Activated naive CD8-positive, alpha-beta T cell treated with anti-CD3 and anti-CD28 coated beads for 36 hours (primary cell): ENCODE measurements at places on chromosomes 13 and 19. TPM values are rescaled to one million over a fixed set of nuclear protein-coding genes. Genes with fewer than 3 reads are reported as not detected.

- H3K27me3 ChIP-seq = peaks cover 51% of the 10 kb centered on the region
- DNase-seq = no peak
- H3K4me1 ChIP-seq = peaks cover 5% of the 10 kb centered on the region
- no peak overlapping the region for H3K27ac ChIP-seq
- H3K4me3 ChIP-seq = no peak overlapping the region
Observed at GRCh38 chr19:17351815-17352435, 14.6 kb downstream of the GTPBP3 start.

DNA sequence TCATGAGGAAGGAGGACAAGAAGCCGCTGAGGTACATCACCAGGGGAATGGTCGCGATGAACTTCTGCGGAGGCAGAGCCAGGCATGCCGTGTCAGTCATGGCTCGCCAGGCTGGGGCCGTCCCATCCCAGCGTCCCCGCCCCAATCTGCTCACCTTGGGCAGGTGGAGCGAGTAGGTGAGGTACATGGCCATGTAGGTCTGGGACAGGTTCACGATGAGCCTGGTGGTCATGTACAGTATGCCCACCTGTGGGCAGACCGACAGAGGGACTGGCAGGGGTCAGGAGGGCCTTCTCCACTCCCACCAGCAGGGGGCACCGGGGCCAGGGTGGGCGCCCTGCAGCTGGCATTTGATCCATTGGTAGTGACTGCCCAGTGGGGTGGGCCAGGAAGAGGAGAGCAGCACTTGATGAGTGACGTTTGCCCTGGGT lies 8.3 kb downstream of the TEKTIP1 start:
- peak; percentile 44 for DNase-seq
- peaks cover 12% of the 10 kb centered on the region for H3K4me1 ChIP-seq
- H3K4me3 ChIP-seq = no peak overlapping the region
- H3K36me3 ChIP-seq = peaks cover 12% of the 10 kb centered on the region
- no peak overlapping the region for H3K27ac ChIP-seq

- peak overlapping the region; percentile 96 for H3K4me3 ChIP-seq
- DNase-seq = peak; percentile 41
Observed at GRCh38 chr19:13841086-13841961, 35.6 kb upstream of the NANOS3 start.

- H3K27ac ChIP-seq = no peak overlapping the region
- H3K4me1 ChIP-seq = peaks cover 8% of the 10 kb centered on the region
- no peak for DNase-seq
- H3K4me3 ChIP-seq = no peak overlapping the region
Observed at GRCh38 chr13:75479102-75479740, 2.7 kb downstream of the TBC1D4 start.

Gene CCDC8
- total RNA-seq = 0.08 TPM

Gene NLRP11
- 0.19 TPM for total RNA-seq

DNA sequence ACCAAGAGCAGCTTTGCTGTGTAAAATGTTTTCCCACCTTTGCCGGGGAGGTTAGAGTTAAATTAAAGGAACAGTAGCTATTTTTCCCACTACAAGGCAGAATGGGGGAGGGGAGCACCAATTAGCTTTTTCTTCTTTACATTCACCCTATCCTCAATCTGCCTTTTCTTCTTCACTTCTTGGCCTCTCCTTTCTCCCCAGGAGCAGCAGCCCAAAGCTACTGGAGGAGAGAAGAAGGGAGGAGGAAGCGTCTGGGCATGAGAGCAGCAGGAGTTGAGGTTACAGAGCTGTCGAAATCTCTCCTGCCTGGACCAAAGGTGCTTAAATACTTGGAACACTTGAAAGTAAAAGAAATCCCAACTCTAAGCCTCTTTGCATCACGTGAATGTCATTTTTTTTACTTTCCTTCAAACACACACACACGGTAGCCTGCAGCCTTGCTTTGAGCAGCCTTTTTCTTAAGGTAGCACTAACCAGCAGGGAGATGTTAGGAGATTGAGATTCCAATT lies 39.0 kb upstream of the WASF3 start:
- peaks cover 5% of the 10 kb centered on the region for H3K27me3 ChIP-seq
- H3K4me1 ChIP-seq = no peaks in the 10 kb centered on the region
- no peak overlapping the region for H3K27ac ChIP-seq
- no peak for DNase-seq
- H3K36me3 ChIP-seq = no peaks in the 10 kb centered on the region
- no peak overlapping the region for H3K4me3 ChIP-seq

DNA sequence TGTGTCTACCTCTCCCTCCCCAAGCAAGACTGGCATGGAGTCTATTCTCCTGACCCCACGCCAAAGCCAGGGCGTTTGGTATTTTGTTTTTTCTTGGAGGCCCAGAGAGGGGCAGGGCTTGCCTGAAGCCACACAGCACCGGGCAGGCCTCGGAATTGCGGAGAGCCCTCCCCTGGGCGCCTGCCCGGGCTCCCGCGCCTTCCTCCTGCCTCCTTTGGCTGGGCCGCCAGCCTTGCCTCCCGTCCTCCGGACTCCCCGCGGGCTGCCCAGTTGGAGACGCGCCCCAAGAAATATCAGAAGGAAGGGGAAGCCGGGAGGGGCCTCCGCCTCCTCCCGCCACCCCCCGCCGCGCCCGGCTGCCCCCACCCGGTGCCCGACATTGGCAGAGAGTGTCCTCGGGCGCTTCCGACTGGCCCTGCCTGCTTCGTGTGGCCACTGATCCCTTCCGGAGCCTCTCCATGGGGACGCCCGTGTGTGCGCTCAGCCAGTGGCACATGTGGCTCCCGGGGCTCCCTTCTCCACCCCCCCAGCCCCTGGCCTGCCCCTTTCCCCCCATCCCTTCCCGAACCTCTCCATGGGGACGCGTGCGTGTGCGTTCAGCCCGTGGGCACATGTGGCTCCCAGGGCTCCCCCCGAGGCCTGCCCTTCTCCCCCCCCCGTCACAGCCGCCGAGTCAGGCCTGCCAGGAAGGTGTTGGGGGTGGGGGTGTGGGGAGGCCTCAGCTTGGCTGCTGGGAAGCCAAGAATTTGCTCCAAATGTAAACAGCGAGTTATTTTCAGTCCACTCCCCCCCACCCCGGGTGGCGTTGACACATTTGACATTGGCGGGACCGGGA lies 37.3 kb downstream of the NFIC start:
- H3K36me3 ChIP-seq = peaks cover 5% of the 10 kb centered on the region
- DNase-seq = no peak
- H3K4me3 ChIP-seq = no peak overlapping the region
- peaks cover 1% of the 10 kb centered on the region for H3K4me1 ChIP-seq

DNA sequence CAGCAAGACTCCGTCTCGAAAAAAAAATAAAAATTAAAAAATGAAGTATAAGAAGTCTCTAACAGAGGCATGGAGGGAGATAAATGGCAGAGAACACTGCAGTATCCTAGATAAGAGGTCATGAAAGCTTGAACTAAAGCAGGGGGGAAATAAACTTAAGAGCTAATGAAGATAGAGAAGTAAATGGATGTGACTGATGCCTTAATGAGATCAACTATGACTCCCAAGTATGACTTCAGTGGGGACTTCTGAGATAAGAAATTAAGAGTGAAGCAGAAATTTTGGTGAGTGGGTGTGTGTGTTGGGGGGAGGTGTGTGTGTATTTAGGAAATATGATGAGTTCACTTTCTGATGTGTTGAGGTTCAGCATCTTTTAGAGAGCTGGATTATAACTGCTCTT lies 55.1 kb downstream of the DIAPH3 start:
- no peak overlapping the region for H3K27ac ChIP-seq
- H3K27me3 ChIP-seq = no peaks in the 10 kb centered on the region
- no peaks in the 10 kb centered on the region for H3K4me1 ChIP-seq
- DNase-seq = no peak
- H3K36me3 ChIP-seq = peaks cover 25% of the 10 kb centered on the region

DNA sequence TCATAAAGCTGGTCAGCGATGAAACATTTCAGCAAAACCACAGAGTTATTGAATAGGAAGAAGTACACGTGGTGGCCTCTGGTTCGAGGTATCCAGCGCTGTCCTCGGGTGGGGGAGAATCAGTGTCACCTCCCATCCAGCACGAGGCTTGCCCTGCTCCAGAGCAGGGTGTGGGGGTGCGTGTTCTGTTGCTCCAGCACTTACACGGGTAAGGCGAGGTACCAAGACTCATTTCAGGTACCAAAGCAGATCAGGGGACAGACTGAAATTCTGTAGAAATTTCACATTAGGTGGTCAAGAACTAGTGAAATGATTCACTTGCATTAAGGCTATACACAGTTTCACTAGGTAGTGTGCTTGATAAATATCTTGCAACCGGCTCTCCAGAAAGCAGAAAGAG lies 164.2 kb upstream of the SOX1 start:
- H3K4me1 ChIP-seq = no peaks in the 10 kb centered on the region
- H3K4me3 ChIP-seq = no peak overlapping the region
- H3K27ac ChIP-seq = no peak overlapping the region
- DNase-seq = no peak

DNA sequence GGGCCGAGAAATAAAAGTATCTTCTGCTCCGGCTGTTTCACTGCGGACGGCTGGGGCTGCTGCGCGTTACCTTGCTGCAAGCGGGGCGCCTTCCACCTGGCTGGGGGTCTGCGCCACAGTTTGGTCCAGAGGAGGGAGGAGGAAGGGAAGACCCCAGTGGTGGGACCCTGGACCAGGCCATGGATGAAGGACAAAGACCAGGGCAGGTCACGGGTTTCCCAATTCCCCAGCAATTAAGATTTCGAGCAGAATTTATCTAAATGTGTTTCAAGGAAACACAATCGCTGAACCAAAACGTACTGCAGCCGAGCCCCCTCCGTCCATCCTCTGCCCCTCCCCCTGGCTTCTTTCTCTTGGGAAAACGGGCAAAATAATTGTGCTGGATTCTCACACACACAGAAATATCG lies 2.9 kb downstream of the SOX1 start:
- peak overlapping the region; percentile 27 for H3K4me3 ChIP-seq
- H3K4me1 ChIP-seq = peaks cover 11% of the 10 kb centered on the region
- no peak overlapping the region for H3K27ac ChIP-seq
- no peak for DNase-seq
- peaks cover 20% of the 10 kb centered on the region for H3K36me3 ChIP-seq

Gene CGB8
- total RNA-seq = not detected

DNA sequence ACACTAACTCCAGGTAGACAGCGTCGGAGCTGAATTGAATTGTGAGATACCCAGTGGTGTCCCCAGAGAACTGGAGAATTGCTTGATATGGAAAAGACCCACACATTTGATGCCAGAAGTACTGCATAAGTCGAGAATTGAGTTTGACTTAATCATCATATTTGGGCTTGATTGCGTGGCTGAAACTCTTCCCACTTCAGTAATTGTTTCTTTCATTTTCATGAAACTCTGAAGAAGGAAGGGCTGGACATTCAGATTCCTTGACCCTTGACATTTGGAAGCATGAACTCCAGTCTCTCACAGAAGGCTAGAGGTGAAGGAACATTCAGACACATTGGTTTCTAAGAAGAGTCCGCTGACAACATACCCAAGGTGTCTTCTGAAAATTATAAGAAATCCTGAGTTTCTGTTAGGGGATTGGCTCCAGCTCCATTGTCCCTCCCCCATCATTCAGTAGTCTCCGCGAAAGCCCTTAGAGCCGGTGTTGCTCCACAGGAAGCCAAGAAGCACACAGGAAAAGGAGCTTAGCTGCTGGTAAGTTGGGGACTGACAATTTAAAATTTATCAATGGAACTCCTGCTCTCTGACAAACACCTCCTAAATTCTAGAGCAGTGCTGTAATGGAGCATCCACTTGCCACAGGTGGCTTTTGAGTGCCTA lies at the start of gene FPR2:
FPR2 (plus strand) TSS at position 484 of the 660 bp plus-strand sequence. CDS start 7,479 bp downstream, outside the sequence.
- H3K36me3 ChIP-seq = no peaks in the 10 kb centered on the region
- H3K4me1 ChIP-seq = peaks cover 3% of the 10 kb centered on the region
- no peak within 1 kb of the TSS for H3K27ac ChIP-seq
- H3K4me3 ChIP-seq = no peak within 1 kb of the TSS
- peaks cover 46% of the 10 kb centered on the region for H3K27me3 ChIP-seq
- DNase-seq = no peak

DNA sequence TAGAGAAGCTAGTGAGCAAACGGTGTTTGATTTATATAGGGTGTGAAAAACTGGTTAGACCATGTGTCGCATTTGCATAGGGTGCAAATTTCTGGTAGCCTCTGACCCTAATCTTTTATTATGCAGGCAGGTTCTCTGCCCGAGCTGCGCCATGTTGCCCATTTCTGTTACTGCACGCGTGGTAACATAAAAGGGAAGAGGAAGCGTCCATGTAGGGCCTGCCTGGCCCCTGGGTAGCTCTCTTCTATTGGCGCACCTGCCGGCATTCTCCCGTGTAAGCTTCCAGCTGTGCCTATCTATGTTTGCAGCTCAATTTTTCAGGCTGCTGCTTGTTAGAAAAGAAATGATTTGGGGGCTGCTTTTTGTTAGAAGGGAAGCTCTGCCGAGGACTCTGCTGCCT lies 14.0 kb upstream of the CD70 start:
- H3K27me3 ChIP-seq = peaks cover 16% of the 10 kb centered on the region
- no peaks in the 10 kb centered on the region for H3K36me3 ChIP-seq
- peaks cover 20% of the 10 kb centered on the region for H3K4me1 ChIP-seq
- no peak overlapping the region for H3K4me3 ChIP-seq
- H3K27ac ChIP-seq = no peak overlapping the region

GRCh38 chr19:41133260-41133659 lies 19.0 kb downstream of the CYP2F1 start:
- no peak overlapping the region for H3K4me3 ChIP-seq
- no peak overlapping the region for H3K27ac ChIP-seq
- peaks cover 30% of the 10 kb centered on the region for H3K27me3 ChIP-seq

DNA sequence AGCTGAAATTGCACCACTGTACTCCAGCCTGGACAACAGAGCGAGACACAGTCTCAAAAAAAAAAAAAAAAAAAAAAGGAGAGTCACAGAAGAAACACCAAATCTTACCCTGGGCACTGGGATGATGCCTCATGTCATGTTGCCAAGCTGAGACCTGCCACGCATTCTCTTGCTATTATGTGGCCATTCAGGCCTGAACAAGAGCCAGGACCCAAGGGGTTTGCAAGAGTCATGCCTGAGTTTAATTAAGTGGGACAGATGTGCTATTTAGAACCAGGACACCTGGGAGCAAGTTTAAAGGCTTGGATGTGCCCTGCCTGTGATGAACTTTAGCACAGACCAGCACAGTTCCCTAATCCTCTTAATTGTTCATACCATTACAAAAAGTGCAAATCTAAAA lies 9.8 kb downstream of the PNMA8A start:
- no peaks in the 10 kb centered on the region for H3K4me1 ChIP-seq
- H3K4me3 ChIP-seq = no peak overlapping the region
- H3K27ac ChIP-seq = no peak overlapping the region

GRCh38 chr19:13718733-13719132 lies 45.6 kb upstream of the MRI1 start:
- DNase-seq = no peak
- H3K4me3 ChIP-seq = no peak overlapping the region
- H3K4me1 ChIP-seq = no peaks in the 10 kb centered on the region
- H3K27me3 ChIP-seq = peaks cover 11% of the 10 kb centered on the region

- no peak overlapping the region for H3K4me3 ChIP-seq
- no peak for DNase-seq
- peaks cover 16% of the 10 kb centered on the region for H3K4me1 ChIP-seq
- no peak overlapping the region for H3K27ac ChIP-seq
- H3K27me3 ChIP-seq = no peaks in the 10 kb centered on the region
Observed at GRCh38 chr13:102812611-102813287, 13.8 kb downstream of the BIVM start.
